Esophagus squamous epithelium (tissue), 5 donors: ENCODE measurements at places on chromosomes 1 and 21. TPM values are rescaled to one million over a fixed set of nuclear protein-coding genes. Genes with fewer than 3 reads are reported as not detected.

- no peaks in the 10 kb centered on the region for H3K27me3 ChIP-seq
- H3K36me3 ChIP-seq = no peaks in the 10 kb centered on the region
- H3K4me3 ChIP-seq = no peak overlapping the region
- no peaks in the 10 kb centered on the region for H3K4me1 ChIP-seq
- H3K27ac ChIP-seq = no peak overlapping the region
Observed at GRCh38 chr1:208595745-208596144, 351.6 kb upstream of the PLXNA2 start.

GRCh38 chr1:45686015-45686287, 382 bp downstream of the GPBP1L1 start:
- DNase-seq = peak; percentile 53
- H3K27me3 ChIP-seq = no peaks in the 10 kb centered on the region
- peaks cover 68% of the 10 kb centered on the region for H3K4me1 ChIP-seq
- peak overlapping the region; percentile 88 for H3K4me3 ChIP-seq
- peak overlapping the region; percentile 99 for H3K27ac ChIP-seq

GRCh38 chr1:212949771-212950170, 570 bp upstream of the VASH2 start:
- no peaks in the 10 kb centered on the region for H3K27me3 ChIP-seq
- H3K4me1 ChIP-seq = peaks cover 37% of the 10 kb centered on the region
- H3K4me3 ChIP-seq = peak overlapping the region; percentile 68

- H3K4me1 ChIP-seq = no peaks in the 10 kb centered on the region
- H3K36me3 ChIP-seq = no peaks in the 10 kb centered on the region
- no peak overlapping the region for H3K4me3 ChIP-seq
Observed at GRCh38 chr1:191261111-191261510, 783.4 kb upstream of the BRINP3 start.

DNA sequence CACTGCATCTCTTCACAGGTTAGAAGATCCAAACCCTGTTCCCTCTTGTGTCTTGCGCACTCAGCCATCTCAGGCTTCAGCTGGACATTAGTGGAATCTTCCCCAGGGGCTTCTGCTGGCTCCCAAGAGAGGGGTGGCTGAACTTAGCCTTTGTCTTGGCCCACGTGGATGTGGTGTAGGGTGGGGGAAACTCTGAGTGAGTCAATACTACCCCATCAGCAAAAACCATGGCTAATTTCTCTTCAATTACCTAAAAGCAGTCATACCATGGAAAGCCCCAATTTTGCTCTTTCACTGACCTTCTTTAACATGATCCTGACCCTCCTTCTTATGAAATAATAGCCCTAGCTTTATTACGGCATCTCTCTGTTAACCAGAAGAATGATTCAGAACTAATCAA, 72.5 kb upstream of the RAB3GAP2 start:
- no peaks in the 10 kb centered on the region for H3K36me3 ChIP-seq
- DNase-seq = no peak
- H3K27ac ChIP-seq = no peak overlapping the region
- no peaks in the 10 kb centered on the region for H3K27me3 ChIP-seq

DNA sequence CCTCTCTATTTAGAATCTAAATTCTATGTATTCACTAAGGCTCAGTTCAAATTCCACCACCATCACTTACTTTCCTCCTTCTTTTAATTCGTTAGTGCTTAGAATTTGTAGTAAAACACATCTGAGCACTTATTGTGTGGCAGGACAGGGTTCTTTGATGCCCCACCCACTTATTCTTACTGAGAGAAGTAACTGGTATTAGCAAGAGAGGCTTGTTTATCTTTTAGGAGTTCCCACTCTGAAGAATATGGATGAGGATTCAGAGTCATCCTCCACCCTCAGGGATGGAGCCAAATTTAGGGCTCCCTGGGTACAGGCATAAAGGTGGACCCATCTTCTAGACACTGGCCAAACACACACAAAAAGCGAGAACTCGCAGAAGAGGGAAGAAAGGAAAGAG, 11.5 kb upstream of the TAF1A start:
- no peaks in the 10 kb centered on the region for H3K27me3 ChIP-seq
- H3K4me3 ChIP-seq = no peak overlapping the region
- no peaks in the 10 kb centered on the region for H3K36me3 ChIP-seq
- DNase-seq = no peak
- no peak overlapping the region for H3K27ac ChIP-seq
- no peaks in the 10 kb centered on the region for H3K4me1 ChIP-seq

DNA sequence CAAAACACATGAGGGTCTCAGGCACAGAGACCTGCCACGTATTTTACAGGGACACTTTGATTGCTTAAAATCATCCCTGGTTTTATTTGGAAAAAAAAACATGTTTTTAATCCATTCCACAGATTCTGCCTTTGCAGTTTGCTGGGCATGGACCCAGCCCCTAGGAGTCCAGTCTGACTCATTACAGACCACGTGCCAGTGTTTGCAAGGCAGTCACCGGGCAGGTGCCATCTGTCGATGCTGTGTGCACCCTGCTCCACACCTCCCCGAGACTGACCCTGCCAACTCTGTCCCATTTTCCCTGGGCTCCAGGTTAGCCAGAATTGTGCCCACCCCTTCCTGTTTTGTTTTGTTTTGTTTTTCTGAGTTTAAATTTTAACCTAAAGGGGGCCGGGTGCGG, 148.4 kb upstream of the TMEM51 start:
- no peaks in the 10 kb centered on the region for H3K27me3 ChIP-seq
- H3K4me1 ChIP-seq = peaks cover 7% of the 10 kb centered on the region
- H3K36me3 ChIP-seq = peaks cover 13% of the 10 kb centered on the region
- DNase-seq = no peak

- H3K4me1 ChIP-seq = no peaks in the 10 kb centered on the region
- DNase-seq = no peak
- no peak overlapping the region for H3K4me3 ChIP-seq
- no peaks in the 10 kb centered on the region for H3K27me3 ChIP-seq
- H3K36me3 ChIP-seq = no peaks in the 10 kb centered on the region
- H3K27ac ChIP-seq = peak overlapping the region; percentile 73
Observed at GRCh38 chr1:55695151-55695550, 480.0 kb upstream of the USP24 start.

DNA sequence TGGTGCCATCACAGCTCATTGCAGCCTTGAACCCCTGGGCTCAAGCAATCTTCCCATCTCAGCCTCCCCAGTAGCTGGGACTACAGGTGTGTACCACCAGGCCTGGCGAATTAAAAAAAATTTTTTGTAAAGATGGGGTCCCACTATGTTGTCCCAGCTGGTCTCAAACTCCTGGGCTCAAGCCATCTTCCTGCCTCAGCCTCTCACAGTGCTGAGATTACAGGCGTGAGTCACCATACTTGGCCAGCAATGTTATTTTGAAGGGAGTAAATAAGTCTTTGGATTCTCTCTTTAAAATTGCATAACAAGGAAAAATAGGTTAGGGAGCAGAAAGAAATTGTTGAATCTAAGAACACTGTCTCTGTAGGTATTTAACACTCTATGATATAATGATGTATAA, 111.3 kb downstream of the RPS6KC1 start:
- H3K36me3 ChIP-seq = no peaks in the 10 kb centered on the region
- peaks cover 3% of the 10 kb centered on the region for H3K4me1 ChIP-seq
- no peaks in the 10 kb centered on the region for H3K27me3 ChIP-seq
- no peak overlapping the region for H3K4me3 ChIP-seq
- DNase-seq = no peak
- H3K27ac ChIP-seq = no peak overlapping the region

GRCh38 chr21:28473530-28474220, 519.0 kb downstream of the LTN1 start:
- no peak overlapping the region for H3K27ac ChIP-seq
- H3K4me1 ChIP-seq = no peaks in the 10 kb centered on the region
- no peaks in the 10 kb centered on the region for H3K36me3 ChIP-seq
- no peak overlapping the region for H3K4me3 ChIP-seq
- DNase-seq = no peak

- no peak overlapping the region for H3K4me3 ChIP-seq
- no peak overlapping the region for H3K27ac ChIP-seq
- DNase-seq = no peak
Observed at GRCh38 chr1:162645666-162646065, 13.4 kb downstream of the DDR2 start.

DNA sequence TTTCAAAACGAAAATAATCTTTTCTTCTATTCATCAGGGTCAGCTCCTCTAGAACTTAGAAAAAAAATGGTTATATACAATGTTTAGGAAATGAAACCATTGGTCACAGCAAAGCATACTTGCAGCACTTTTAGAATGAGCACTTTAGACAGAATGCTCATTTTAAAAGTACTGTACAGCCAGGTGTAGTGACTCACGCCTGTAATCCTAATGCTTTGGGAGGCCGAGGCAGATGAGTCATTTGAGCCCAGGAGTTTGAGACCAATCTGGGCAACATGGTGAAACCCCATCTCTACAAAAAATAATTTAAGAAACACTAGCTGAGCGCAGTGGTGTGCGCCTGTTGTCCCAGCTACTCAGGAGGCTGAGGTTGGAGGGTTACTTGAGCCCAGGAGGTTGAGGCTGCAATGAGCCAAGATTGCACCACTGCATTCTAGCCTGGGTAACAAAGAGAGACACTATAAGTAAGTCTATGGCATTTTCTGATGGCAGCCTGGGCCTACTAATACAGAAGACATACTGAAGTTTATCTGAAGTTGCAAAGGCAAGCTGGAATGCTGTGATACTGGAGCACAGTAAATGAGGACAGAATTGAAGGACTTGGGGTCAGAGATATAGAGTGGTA, 48.9 kb upstream of the ZNF326 start:
- no peaks in the 10 kb centered on the region for H3K27me3 ChIP-seq
- no peak overlapping the region for H3K4me3 ChIP-seq
- H3K4me1 ChIP-seq = peaks cover 7% of the 10 kb centered on the region
- H3K27ac ChIP-seq = no peak overlapping the region
- no peaks in the 10 kb centered on the region for H3K36me3 ChIP-seq

- H3K27me3 ChIP-seq = no peaks in the 10 kb centered on the region
- DNase-seq = no peak
- H3K36me3 ChIP-seq = no peaks in the 10 kb centered on the region
- H3K27ac ChIP-seq = no peak overlapping the region
- H3K4me1 ChIP-seq = no peaks in the 10 kb centered on the region
Observed at GRCh38 chr1:248015803-248016202, 2.3 kb downstream of the OR2L5 start.

- no peak overlapping the region for H3K27ac ChIP-seq
- H3K4me3 ChIP-seq = no peak overlapping the region
- H3K4me1 ChIP-seq = no peaks in the 10 kb centered on the region
- H3K27me3 ChIP-seq = peaks cover 23% of the 10 kb centered on the region
- DNase-seq = no peak
- peaks cover 8% of the 10 kb centered on the region for H3K36me3 ChIP-seq
Observed at GRCh38 chr1:201385299-201385891, 7.9 kb upstream of the TNNT2 start.

DNA sequence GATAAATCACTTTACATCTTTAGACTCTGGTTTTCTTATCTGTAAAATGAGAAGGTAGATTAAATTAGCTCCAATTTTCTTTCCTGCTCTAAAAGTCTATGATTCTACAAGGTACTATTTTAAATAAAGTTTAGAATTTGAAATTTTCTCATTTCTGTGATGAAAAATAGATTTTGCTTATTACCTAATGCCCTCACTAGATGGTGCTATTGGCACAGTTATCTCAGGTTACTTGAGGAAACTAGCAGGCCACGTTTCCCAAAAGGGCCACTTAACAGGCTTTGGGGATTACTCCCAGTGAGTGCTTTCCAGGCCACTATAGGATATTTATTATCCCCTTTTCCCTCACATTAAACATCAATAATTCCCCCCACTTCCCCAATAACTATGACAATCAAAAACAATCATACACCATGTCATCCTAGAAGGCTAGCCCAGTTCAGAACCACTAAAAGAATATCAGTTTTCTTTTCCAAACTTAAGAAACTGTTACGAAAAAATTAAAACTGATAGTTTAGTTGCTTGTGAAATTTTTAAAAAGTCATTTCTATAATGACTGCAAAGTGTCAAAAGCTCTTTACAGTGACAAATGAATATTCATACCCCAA, 30.6 kb downstream of the OMA1 start:
- H3K36me3 ChIP-seq = no peaks in the 10 kb centered on the region
- H3K4me3 ChIP-seq = no peak overlapping the region
- no peaks in the 10 kb centered on the region for H3K27me3 ChIP-seq
- H3K4me1 ChIP-seq = no peaks in the 10 kb centered on the region

DNA sequence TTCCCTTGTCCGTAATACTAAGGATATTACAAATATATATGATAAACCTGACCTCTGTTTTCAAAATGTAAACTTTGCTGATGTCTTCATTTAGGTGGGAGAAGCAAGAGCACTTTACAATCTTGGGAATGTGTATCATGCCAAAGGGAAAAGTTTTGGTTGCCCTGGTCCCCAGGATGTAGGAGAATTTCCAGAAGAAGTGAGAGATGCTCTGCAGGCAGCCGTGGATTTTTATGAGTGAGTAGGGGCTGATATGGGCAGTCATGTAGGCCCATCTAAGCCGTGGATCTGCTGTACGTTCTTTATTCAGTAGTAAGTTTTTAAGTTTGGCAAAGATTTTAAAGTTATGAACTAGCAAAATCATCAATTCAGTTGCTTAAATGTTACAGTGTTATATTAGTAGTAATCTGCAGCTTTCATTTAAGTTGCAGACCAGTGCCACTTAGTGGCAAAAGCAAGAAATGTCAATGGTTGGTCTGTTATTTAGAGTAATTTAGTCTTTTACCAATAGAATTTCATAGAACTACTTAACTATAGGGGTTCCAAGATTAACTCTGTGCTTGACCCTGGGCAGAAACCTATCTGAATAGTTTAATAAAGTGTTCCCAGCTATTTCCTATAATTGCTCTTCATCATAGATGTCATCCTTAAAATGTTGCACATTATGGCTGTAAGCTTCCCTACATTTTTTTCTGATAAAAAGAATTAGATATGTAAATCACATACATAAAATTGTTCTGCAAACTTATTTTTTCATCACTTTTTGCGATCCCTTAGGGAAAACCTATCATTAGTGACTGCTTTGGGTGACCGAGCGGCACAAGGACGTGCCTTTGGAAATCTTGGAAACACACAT, 21.3 kb downstream of the GPSM2 start:
- DNase-seq = no peak
- H3K4me3 ChIP-seq = no peak overlapping the region
- H3K27ac ChIP-seq = no peak overlapping the region
- no peaks in the 10 kb centered on the region for H3K4me1 ChIP-seq
- peaks cover 46% of the 10 kb centered on the region for H3K36me3 ChIP-seq

- no peak overlapping the region for H3K27ac ChIP-seq
- H3K4me3 ChIP-seq = no peak overlapping the region
- H3K4me1 ChIP-seq = peaks cover 36% of the 10 kb centered on the region
Observed at GRCh38 chr1:38953433-38953860, 11.8 kb upstream of the RHBDL2 start.

GRCh38 chr21:16572032-16572431, 842.2 kb downstream of the USP25 start:
- peaks cover 11% of the 10 kb centered on the region for H3K4me1 ChIP-seq
- H3K36me3 ChIP-seq = no peaks in the 10 kb centered on the region
- no peak for DNase-seq
- no peaks in the 10 kb centered on the region for H3K27me3 ChIP-seq

DNA sequence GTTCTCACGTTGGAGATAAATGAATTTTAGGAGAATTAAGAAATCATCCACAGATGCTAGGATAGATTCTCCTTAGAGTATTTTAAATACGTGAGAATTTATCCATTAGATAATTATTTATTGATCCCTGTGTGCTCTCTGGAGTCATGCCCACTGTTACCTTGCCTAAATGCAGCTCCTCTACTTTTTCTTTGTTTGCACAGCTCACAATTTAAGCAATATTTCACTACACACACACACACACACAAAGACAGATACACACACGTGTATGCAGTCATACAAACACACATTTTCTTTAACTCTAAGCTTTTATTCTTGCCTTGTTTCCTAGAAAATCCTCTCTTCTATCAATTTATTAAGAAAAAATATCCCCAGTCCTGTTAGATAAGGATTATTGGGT, 51.7 kb downstream of the GPR88 start:
- H3K27me3 ChIP-seq = no peaks in the 10 kb centered on the region
- no peaks in the 10 kb centered on the region for H3K4me1 ChIP-seq
- DNase-seq = no peak
- no peak overlapping the region for H3K27ac ChIP-seq
- H3K4me3 ChIP-seq = no peak overlapping the region

The SLC45A3 gene
- 1.3 TPM for total RNA-seq

The HCRTR1 gene
- not detected for total RNA-seq
